Cardiac muscle cell (in vitro differentiated cells and primary cell): ENCODE measurements at places on chromosomes 6 and 20.

DNA sequence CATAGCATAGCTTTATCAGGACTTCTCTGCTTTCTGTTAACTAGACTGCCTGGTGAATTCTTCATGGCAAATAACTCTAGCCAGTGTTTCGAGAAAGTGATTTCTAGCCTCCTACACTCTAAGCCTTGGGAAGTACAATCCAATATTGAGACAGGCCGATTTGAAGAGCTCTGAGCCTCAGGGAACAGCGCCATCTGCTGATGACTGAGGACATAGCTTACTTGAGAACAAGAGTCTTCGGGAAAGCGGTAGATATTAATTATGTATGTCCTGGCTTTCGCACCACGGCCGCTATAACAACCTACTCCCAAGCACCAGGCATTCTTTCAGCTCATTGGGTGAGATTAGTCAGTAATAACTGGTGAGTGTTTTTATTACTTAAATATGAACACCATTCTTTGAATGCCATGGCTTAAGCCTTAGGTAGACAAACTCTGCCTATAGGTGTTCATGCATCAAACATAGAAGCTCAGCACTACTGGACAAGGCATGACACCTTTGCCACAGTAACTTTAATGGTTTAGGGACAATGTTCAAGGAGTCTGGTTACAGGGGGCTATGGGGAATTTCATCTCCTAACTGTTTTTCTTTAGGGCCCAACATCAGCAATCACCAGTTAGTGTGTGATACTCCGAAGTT is 518.6 kb downstream of the BMP2 start:
- peak; percentile 94 for DNase-seq

DNA sequence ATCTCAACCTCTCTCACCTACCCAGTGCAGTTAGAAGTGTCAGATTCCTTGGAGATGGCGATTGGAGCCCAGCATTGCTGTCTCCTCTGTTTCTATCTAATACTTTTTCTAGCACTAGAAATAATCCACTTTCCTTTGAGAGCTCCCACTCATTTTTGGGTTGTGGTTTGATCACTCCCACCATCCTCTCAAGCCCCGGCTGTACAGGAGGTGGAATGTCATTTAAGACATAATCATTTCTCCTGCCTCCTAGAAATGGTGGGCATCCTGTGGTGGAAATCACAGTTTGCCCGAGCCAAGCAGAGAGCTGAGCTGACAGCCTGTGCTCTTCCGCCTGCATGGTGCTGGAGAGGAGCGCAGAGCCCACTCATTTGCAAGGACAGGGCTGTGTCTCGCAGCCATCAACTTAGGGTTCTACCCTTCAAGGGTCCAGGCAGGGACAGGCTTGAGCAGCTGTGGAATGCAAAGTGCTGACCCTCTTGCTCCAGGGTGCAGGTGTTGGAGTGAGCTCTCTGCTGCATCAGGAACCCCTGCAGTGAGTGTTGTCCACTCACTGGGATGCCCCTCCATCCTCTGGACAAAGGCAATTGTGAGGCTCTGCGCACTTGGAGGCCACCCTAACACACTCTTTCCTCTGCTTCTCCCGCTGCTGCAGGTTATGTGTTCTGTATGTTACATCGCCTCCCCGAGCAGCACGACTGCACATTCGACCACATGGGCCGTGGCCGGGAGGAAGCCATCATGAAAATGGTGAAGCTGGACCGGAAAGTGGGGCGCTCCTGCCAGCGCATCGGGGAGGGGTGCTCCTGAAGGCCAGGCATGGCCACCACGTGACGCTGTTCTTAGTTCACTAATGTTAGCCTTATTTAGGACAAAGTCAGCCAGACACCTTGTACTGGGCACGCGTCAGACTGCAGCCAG is 332.3 kb downstream of the ZFAND3 start:
- no peak for DNase-seq

DNA sequence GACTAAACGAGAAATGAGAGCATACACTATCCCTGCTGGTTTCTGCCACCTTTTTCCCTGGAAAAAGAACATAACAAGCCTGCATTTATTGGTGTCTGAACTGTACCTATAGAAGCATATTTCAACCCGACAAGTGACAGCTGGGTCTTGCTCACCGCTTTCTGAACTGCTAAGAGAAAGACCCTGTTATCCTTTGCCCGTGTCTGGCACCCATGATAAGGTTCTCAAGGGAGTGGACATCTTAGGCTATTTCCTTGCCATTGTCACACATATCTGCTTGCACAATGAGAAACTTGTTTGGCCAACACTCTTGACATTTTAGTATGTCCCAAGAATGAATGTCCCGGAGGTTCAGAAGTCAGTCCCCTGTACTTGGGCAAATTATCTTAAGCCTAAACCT is 19.3 kb downstream of the RIPOR2 start:
- no peak for DNase-seq

DNA sequence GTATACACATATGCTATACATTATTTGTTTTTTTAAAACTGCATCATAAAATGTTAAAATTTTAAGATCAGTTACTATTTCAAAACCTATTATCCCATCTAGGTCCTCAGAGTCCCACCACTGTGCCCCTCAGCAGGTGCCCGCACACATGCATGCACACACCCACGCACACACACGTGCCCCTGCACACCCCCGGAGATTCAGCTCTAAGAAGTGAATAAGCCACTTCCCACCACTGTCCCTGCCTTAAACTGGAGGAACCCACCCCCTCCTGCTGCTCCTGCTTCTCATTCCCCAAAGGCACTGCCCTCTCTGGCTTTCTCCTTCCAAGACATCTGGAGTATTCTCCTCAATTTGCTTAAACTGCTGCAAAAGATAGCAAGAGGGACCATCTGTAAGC is 5.4 kb upstream of the FAM210B start:
- no peak for DNase-seq
